ENCODE measurements at places on chromosomes 7 and 10.
A peak's percentile ranks its signal among the peaks of the same experiment; 100 is the strongest.

DNA sequence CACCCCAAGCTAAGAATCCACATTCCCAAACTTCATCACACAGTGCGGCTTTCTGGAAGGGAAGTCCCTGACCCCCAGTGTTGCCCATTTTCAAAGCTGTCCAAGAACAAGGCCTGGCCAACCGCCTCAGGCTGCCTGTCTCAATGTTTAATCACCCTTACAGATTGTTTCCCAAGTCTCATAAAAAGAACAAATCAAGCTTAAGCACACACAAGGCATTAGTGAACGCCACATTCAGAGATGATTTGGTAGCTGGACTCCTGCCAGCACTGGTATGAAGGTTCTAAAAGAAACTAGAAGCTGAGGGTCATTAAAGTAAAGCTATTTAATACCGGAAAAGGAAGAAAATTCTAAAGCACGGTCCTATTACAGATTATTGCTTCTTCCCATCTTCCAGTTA is 35.6 kb downstream of the C10orf90 start:
- no peak for DNase-seq

- DNase-seq = no peak
These were observed 19.6 kb upstream of the SEPTIN7 start for GRCh38 chr7:35781200-35781701.

- DNase-seq = no peak
These were observed 113.6 kb downstream of the ADCY1 start for GRCh38 chr7:45687721-45688120.

GRCh38 chr7:118152149-118152548 is 31.8 kb upstream of the LSM8 start:
- DNase-seq = no peak

GRCh38 chr10:75293446-75293820 is 57.7 kb upstream of the COMTD1 start:
- DNase-seq = no peak

DNA sequence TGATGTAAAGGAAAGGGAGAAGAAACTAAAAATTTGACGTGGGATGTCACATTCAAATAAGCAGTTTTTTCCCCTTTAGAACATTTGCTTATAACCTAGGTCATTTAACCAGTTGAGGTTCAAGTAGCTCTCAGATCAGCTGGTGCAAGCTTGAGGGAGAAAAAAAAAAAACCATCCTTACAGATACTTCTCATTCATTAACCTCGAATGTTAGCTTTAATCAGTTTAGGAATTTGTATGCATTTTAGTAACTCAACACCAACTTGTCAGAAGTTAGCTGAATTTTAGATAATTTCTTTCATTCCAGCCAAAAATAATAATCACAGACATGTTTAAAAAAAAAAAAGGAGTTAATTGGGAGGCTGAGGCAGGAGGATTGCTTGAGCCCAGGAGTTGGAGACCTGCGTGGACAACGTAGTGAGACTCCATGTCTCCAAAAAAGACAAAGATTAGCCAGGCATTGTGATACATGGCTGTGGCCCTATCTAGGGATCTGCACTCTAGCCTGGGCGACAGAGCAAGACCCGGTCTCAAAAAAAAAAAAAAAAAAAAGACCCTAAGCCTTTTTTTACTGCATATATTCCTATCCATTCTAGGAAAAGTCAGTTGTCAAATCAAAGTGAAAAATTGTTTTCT is 46.2 kb downstream of the BMPR1A start:
- DNase-seq = no peak

GRCh38 chr10:125093199-125093973 is 67.0 kb downstream of the CTBP2 start:
- no peak for DNase-seq

DNA sequence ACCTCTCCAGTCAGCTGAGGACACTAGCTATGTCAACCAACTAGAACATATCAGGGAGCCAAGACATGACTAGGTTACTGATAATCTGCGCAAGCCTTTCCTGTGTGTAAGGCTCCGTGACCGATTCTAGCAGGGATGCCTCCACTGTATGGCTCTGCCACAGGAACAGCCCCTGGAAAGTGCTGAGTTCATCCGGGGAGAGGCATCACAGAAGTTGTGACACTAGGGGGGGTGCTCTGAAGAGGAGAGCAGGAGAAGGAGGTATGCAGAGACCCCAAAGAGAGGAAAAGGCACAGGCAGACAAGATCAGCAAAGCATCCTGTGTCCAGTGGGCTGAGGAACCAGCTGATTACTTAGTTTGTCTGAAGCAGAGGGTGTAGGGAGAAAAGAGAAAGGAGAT is 13.5 kb downstream of the UPP1 start:
- no peak for DNase-seq

DNA sequence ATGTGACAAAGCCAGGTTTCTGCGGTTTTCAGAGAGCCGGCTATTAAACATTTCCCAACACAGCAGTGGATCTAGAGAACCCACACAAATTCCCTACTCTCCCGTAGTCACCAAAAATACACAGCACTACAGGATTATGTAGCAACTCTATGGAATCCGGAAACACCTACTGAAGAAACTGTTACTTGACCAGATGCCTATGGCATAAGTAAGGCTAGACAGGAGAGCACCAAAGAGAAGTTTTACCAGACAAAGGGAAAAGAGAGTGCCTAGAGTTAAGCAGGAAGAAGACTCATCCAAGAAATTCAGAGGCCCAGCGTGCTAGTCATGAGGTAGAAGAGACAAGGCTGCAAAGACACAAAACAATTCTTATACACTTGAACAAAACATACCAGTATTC is 321.1 kb downstream of the PARD3 start:
- DNase-seq = no peak

- DNase-seq = no peak
These were observed 51.2 kb downstream of the RNF32 start for GRCh38 chr7:156691764-156692163.

- peak; percentile 24 for DNase-seq
These were observed 51.8 kb upstream of the FAM133B start for GRCh38 chr7:92641921-92642511.

DNA sequence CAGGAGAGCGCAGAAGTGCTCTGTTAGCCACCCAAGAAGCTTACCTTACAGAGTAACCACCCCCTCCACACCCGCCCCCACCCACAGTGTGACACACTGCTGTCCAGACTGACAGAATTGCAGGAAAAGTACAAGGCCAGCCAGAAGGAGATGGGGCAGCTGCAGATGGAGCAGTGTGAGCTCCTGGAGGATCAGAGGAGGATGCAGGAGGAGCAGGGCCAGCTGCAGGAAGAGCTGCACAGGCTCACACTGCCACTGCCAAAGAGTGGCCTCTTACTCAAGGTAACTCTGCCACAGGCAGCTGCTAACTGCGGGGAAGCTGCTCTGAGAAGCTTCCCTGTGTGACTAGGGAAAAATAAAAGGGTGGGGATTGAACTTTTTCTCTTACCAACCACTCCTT is 17.6 kb downstream of the CCDC136 start:
- no peak for DNase-seq
